ENCODE measurements at places on chromosomes 2 and 18.

DNA sequence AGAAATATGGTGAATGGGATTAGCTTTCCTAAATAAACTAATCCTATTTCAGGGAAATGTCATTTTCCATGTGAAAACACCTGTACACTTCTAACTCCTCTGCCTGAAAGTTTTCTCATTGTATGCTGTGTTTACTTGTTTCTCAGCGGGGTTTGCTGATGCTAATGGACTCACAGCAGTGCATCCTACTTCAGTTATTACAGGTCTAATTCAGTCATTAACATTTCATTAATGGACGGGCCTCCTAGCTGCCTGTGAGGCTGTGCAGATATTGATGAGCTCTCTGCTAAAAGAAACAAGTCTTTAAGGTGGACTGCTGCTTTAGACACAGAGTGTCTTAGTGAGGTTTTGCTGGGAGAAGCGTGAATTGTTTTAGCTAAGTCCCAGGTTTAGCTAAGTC lies 1342.0 kb upstream of the ZEB2 start:
- peak; percentile 46 for DNase-seq

DNA sequence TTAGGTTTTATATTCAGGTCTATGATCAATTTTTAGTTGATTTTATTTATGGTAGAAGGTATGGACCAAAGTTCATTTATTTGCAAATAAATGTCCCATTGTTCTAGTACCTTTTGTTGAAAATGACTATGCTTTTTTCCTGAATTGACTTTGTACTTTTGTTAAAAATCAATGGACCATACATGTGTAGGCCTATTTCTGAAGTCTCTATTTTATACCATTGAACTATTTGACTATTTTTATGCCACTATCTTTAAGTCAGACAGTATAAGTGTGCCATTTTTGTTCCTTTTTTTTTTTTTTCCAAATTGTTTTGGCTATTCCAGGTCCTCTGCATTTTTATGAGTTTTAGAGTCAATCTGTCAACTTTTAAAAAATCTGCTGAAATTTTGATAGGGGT lies 73.6 kb upstream of the UGP2 start:
- no peak for DNase-seq

- DNase-seq = peak; percentile 86
Observed at GRCh38 chr18:62717169-62717924, 2.0 kb downstream of the PHLPP1 start.

DNA sequence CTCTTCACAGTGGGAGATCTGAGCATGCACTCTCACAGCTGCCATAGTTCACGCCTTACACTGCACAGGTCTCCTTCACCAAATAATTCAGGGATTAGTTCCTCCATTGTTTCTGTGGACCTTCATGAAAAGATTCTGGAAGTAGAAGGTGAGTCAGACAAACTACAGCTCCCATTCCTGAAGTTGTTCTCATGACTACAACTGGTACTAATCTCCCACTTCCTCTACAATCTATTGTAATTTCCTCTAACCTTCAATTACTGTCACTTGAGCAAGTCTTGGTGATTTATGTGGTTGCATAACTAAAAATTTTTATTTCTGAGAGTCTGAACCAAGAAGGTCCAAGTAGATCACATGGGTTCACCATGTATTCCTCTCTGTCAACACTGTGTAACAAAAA lies 128.7 kb downstream of the XIRP2 start:
- no peak for DNase-seq

GRCh38 chr2:54261537-54261936 lies 5.5 kb upstream of the TSPYL6 start:
- DNase-seq = no peak

- DNase-seq = no peak
Observed at GRCh38 chr2:12456293-12457106, 260.2 kb upstream of the TRIB2 start.

GRCh38 chr18:79620576-79621165 lies 58.9 kb upstream of the CTDP1 start:
- DNase-seq = no peak

DNA sequence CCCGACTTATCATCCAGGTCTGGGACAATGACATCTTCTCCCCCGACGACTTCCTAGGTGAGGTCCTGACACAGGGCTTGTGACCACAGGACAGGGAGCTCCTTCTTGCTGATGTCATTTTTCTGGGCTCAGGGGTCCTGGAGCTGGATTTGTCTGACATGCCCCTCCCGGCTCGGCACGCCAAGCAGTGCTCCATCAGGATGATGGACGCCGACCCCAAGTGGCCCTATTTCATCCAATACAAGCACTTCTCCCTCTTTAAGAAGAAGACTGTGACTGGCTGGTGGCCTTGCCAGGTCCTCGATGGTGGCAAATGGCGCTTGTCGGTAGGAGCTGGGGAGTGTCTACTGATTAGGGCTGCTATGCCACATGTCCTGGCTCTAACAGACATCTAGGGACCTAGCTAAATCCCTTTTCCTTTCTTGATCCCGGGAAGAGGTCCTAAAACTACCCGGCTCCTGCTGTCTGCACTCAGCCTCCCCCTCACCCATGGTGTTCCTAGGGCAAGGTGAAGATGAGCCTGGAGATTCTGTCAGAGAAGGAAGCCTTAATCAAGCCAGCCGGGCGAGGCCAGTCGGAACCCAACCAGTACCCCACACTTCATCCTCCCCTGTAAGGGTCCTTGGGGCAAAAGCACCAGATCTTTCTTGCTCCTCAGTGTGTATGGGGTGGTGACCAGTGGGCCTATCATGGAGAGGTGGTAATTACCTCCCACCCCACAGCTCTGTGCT lies 36.7 kb downstream of the LMAN2L start:
- no peak for DNase-seq

DNA sequence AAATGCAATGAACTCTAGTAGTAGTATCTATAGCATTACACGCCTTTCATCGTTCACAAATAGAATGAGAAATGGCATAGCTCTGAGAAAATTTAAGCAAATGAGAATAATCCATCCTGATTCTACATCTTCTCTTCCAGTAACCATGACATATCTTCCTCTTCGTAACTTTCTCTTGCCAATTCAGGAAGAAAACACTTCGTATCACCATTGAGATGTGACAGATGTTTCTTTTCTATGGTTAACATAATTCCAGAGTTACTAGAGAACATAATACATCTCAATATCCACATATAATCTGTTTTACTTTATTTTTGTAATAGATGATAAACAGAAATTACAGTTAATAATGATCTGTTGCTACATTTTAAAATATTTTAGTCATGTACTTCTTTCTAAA lies 1527.4 kb downstream of the LRP1B start:
- DNase-seq = no peak

GRCh38 chr2:140695155-140695554 lies 1435.7 kb downstream of the LRP1B start:
- DNase-seq = peak; percentile 6

- no peak for DNase-seq
Observed at GRCh38 chr2:71461304-71461671, 7.9 kb downstream of the DYSF start.

- no peak for DNase-seq
Observed at GRCh38 chr2:86036669-86037138, 69.0 kb downstream of the POLR1A start.

DNA sequence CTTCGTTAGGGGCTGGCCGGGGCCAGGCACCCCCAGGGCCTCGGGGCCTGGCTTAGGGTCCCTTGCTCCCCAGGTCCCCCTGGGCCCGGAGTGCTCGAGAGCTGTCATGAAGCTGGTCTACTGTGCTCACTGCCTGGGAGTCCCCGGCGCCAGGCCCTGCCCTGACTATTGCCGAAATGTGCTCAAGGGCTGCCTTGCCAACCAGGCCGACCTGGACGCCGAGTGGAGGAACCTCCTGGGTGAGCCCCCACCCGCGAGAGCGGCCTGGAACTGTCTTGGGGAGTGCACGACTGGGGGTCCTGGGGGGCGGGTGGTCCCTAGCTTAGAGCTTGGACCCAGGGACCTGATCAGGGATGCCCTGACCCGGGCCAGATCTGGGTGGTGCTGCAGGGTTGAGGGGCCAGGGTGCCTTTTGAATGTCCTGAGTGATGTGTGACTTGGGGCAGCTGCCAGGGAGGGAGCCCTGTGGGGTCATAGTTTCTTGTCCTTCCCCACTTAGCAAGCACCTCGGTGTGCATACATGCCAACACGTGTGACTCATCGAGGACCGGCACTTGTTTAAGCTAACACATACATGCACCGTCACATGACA lies 27.9 kb downstream of the GPC1 start:
- no peak for DNase-seq

DNA sequence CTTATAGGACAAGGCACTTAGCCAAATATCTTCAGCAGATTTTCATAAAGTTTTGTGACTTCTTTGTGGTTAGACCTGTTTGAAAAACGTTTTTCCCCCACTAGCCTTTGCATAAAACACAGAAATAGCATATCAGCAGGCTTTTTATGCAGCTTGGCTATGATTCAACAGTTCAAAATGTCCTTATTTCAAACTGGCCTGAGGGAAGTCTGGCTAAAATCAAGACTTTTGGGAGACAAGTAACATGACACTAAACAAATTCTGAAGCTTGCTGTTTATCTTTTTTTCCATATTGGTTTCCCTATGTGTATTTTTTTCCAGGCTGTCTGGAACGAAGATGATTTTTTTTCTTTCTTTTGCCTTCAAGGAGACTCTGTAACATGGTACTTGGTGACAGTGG lies 95.1 kb upstream of the L3MBTL4 start:
- no peak for DNase-seq

GRCh38 chr2:84879584-84880394 lies 1.1 kb downstream of the TRABD2A start:
- DNase-seq = no peak

- DNase-seq = no peak
Observed at GRCh38 chr2:11807156-11808015, 61.0 kb downstream of the LPIN1 start.

DNA sequence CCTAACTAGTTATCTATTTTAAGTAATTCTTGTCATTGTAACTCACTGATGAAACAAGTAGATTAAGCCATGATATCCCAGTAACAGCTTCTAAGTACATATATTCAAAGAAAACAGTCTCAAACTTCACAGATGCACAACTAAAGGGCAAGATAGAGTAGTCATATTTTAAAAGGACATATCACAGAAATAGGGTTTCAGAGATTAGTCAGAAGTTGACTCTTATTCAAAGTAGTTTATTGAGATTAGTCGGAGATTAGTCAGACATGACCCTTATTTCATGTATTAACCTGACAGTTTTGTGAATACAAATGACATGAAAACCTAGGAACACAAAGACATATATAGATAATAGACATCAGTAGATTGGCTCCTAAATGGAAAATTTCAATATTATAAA lies 15.9 kb upstream of the CHAC2 start:
- no peak for DNase-seq

DNA sequence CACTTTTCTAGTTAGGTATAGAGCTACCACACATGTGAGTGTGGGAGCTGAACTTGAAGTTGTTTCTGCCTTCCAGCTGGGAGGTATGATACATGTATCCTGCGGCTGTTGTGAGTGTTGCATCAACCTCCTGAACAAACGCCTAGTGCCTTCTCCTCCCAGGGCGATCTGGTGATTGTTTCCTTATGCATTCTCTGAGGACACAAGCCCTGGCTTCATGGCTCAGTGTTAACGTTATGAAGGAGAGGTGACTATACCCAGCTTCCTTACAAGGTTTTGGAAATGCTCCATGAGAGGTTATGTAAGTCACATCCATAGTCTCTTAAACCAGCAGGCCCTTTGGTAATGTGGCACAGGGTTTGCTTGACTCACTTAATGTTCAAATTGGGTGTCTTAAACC lies 64.9 kb downstream of the SPRED2 start:
- peak; percentile 24 for DNase-seq

GRCh38 chr2:237497838-237498186 lies 10.8 kb downstream of the MLPH start:
- DNase-seq = no peak

GRCh38 chr2:105803337-105803736 lies 58.6 kb downstream of the NCK2 start:
- DNase-seq = no peak

- no peak for DNase-seq
Observed at GRCh38 chr2:105062158-105062557, 24.3 kb downstream of the MRPS9 start.

DNA sequence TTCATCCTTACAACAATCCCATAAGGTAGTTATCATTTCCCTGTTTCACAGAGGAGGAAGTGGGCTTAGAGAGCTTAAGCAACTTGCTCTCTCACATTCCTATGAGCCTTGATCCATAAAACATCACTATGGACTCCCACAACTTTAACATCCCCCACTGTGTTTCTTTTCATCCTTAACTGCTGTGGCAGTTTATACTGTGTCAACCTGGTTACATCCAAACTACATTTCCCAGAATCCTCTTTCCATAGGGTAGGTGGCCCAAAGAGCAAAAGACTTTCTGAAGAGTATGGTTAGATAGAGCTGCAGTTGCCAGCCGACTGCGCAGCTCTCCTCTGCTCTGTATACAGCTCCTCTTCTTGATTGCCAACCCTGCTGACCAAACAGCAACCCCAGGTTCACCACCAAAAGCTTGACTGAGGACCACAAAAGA lies 22.5 kb downstream of the MAP3K2 start:
- DNase-seq = no peak

DNA sequence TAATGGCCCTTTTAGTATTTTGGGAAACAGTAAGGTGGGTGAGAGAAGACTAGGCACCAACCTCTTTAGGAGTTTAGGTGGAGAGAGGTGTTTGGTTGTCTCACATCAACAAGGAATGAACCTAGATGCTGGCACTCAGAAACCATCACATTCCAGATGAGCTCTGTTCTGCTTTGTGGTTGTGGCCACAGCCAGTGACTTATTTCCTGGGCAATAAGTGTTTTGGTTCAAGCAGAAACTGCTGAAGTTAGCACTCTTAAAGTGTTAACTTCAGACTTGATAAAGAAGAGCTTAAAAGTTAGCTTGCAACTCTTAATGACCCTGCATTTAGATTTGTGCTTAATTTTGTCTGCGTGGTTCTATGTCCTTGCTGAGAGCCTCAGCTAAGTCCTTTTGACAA lies 929.2 kb downstream of the SLC4A3 start:
- no peak for DNase-seq

DNA sequence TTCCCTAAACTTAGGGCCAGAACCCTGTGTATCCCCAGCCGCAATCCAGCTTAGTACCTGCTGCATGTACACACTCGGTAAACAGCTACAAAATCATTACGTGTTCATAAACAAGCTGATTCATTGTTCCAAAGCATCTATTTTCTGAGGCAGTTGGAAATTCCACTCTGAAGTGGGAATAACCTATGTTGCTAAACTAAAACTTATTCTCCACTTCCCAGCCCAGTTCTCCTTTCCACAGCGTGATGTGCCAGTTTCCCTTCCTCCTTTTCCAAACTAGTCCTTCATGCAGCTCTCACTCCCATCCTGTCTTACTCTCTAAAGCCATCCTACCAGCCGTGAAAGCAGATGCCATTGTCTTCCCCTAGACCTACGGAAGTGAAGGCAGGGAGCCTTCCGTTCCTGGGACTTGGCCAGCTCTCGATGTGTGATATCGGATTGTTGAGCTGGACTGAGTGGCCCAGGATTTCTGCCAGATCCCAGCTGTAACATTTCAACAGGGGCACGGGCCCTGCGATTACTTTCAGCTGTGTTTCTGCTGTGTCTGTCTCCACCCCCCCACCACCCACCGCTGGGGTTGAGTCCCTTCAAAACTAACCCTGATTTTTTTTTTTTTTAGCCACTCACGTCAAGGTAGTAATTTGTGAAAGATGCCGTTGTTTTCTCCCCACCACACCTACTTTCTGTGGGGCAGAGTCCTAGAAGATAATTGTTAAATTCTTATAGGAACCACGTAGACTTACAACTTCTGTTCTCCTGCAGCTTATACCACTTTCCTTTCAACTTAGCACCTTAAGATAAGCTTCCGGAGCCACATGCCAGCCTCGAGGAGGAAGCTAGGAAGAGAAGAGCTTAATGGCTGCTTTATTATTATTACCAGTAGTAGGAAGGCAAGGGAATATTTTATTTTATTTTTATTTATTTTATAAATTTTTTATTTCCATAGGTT lies 100.9 kb downstream of the CRIM1 start:
- DNase-seq = no peak

GRCh38 chr2:21580391-21580790 lies 456.6 kb downstream of the TDRD15 start:
- DNase-seq = no peak

All from NCI-H1417 (cell line).